ENCODE measurements at places on chromosomes 2 and 18.

DNA sequence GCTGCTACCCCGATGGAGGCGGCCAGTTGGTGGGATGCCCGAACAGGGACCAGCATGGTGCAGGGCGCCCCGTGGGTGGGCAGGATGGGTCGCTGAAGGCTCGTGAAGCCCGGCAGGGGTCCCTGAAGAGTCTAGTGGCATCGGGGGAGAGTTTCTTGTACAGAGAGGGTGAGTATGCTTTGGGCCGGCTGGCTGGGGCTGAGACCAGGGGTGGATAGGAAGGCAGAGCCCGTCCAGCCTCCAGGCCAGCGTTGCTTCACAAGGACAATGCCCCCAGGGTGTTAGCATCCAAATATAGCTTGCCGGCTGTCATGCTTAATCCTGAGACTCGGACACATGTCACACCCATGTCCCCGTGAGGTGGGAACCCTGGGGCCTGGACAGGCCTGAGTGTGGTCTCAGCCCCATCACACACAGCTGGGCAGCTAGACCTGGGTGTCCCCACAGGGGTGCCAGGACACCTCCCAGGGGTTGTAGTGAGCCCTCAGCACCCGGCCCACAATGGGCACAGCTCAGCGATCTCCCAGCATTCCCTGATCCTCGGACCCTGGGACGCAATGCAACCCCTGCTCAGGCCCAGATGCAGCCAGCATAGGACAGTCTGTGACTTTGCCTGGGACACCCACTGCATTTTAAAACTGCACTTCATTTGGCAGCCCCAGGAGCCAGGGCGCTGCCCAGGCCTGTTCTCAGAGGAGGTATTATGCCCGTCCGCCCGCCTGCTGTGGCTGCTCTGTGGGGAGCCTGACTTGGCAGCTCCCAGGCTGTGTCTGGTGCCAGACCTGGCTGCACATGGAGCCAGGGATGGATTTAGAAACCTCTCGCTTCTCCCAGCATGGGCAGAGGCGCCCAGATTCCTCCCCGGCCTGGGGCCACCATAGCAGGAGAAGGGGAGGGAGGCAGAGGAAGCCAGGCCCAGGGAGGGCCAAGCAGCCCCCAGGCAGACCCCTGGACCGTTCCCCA lies 36.4 kb downstream of the RAMP1 start:
- DNase-seq = no peak

DNA sequence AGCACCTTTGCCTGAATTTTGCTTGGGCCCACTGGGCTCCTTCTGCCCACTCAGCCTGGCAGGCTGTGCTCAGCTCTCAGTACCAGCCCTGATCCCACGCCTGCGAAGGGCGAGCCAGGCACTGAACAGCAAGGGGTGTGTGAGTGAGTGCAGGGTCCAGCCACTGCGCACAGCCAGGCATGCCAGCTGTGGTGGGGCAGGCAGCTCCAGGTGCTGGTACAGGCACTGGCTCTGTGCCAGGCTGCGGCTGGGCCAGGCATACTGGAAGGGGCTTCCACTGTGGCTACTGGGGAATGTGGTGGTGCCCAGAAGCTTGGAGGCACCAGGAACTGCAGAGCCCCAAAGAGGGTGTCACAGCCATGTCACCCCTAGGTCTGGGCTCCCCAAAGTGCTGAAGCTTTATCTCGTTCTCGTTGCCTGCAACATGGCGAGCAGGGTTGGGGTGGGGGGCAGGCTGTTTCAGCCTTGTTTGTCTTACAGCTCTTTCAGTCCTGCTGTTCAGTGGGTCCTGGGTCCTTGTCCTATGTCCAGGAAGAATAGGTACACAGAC lies 8.8 kb downstream of the DYSF start:
- no peak for DNase-seq

- DNase-seq = no peak
Observed at GRCh38 chr2:182650704-182651103, 65.4 kb upstream of the DNAJC10 start.

DNA sequence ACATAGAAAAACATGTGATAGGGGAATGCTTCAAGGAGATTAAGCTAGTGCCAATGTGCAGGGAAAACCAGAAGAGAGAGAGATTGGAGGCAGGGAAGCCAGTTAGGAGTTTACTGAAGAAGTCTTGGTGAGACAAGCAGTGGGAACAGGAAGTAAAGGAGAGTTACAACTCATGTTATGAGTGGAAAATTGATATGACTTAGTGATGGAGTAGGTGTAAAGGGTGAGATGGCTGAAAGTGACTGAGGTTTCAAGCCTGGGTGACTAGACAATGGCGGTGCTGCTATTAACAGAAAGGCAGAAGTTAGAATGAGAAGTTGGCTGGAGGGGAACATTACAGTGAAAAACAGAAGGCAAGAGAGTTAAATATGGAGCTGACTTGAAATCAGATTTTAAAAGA lies 16.5 kb downstream of the DOK1 start:
- DNase-seq = no peak

DNA sequence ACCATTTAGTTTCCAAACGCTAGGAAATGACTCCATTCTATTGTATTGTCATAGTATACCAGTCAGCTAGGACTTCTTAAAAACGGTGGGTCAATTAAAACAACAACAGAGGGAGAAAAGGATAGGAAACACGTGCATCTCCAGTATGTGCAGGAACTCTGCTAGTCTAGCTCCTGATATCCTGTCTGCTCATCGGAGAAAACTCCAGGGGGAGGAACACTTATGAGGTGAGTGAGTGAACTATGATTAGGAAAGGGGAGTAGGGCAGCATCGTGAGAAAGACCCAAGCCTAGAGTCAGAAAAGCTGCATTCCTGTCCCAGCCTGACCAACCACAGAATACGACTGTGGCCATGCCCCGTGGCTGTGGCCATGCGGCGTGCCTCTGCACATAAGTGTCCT lies 34.2 kb downstream of the DTNB start:
- no peak for DNase-seq

- DNase-seq = no peak
Observed at GRCh38 chr2:12169721-12170120, 423.3 kb downstream of the LPIN1 start.

- no peak for DNase-seq
Observed at GRCh38 chr2:24875272-24875671, 44.8 kb downstream of the ADCY3 start.

GRCh38 chr2:195388028-195388427 lies 269.0 kb upstream of the SLC39A10 start:
- DNase-seq = no peak

DNA sequence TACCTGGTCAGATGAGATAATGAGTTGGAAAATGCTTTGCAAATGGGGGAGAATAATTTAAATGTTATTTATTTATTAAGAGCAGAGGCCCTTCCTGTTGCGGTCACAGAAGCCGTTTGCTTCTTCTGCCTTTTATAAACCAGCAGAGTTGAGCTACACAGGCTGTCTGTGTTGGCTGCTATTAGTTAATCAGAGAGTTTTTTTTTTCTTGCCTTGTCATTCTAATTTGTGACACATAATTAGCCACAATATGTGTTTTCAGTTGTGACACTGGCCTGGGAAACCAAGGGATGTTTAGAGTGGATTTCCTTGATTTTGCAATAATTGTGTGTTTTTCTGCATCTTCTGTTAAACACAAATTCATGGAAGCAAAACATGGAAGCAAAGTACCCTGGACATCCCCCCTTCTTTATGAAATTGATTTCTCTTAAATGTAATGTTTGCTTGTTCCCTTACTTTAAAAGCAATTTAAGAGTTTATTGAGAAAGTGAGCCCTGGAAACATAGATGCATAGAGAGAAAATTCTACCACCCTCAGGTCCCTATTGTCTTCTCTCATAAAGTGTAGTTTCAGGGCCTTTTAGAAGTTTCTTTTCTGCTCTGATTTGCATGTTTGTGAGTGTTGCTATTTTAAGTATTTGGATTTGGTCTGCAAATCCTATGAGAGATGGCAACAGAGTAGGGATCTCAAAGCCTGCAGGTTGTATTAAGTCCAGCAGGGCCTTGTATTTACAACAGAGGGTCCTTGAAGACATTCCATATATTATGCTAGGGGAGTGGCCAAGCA lies 22.8 kb upstream of the IL37 start:
- DNase-seq = no peak

DNA sequence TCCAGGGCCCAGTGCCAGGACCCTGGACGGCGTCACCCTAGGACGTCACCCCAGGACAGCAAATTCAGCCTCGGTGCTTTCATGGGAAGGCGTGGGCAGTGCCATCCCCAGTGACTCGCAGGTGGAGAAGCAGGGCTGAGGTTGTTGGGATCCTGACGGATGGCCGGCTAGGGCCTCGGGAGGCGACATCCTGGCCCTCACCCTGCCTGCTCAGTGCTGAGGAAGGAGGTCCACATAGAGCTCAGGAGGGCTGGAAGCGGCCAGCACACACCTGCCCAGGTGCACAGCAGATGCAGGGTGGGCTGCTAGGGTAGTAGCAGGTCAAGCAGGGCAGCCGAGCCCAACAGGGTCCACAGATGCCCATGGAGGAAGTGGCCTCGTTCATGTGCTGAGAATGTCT lies 482.0 kb upstream of the SALL3 start:
- DNase-seq = no peak

GRCh38 chr2:207844648-207845047 lies 74.9 kb upstream of the FZD5 start:
- DNase-seq = no peak

DNA sequence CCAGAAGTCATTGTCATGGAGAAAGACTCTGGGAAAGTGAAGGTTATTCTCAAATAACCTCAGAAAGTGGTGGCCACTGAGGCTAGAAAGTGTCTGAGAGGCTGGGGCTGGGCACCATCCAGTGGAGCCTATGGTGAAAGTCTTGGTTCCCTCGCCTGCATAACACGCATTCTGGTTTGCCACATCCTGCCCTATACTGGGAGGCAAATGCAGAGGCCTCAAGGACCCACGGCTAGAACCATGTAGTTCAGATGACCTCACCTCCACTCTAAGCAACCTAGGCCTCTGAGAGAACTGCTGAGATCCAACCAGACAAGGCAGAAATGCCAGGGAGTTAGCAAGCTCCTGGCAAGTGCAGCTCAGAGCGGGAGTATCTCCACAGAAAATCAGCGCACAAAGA lies 5.1 kb downstream of the ITGB6 start:
- DNase-seq = no peak

DNA sequence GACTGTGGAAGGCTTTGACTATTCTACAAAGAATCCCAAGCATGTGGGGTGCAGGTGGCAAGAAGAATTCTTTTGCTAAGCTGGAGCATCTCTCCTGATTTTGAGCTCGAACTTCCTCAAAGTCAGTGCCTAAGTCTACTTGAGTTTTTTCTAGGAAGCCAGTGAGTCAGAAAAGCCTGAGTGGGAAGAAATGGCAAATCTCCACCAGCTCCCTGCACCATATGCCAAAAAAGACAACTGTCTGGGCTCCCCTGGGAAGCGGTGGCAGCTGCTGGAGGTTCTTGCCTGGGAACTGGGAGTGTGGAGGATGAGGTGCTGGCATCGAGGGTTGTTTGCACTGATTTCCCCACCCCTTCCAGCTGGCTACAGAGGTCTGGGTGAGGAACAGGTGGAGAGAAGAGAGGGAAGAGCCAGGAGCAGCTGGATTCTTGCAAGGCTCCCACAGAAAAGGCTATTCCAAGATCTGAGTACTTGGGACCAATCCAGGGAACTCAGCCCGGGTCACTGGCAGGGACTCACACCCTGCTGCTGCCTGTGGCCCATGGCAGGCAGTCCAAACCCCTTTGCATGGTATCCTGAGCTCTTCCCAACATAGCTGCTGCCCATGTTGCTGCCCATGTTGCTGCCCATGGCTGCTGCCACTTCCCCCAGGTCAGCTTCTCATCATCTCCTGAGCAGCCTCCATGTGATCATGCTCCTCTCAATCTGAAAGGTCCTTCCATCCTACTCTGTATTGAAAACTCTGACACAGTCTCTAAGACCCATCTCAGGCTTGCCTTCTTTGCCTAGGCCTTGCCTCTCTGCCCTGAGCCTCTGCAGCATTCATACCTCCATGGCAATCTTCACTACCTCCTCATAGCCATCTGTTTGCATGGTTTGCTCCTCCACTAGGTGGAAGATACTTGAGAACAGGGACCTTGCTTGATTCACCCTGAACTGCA lies 128.3 kb upstream of the SPATS2L start:
- no peak for DNase-seq

DNA sequence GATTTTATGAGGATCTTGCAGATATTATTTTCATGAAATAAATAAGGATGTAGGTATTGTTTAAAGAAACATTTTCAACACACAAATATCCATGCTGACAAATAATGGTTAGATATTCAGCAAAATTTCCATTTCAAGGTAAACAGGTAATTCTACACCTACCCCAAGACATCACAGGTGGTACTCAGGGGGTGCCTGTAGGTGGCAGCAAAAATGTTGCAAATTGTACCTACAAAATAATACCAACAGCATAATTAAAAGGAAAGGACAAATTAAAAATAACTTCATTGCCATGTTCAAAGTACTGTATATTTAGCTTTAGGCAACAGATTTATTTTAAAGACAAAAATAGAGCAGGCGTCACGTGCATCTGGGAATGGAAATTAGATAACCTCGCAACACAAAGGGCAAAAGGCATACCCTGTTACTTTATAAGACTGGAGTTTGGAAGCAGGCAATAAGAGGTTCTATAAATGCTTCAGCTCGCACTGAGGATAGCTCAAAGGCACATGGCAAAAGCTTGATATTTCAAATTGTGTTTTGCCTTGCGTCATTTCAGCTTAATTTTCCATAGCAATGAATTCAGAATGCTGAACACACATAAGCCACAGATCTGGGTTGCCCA lies 630.5 kb downstream of the TDRD15 start:
- no peak for DNase-seq

DNA sequence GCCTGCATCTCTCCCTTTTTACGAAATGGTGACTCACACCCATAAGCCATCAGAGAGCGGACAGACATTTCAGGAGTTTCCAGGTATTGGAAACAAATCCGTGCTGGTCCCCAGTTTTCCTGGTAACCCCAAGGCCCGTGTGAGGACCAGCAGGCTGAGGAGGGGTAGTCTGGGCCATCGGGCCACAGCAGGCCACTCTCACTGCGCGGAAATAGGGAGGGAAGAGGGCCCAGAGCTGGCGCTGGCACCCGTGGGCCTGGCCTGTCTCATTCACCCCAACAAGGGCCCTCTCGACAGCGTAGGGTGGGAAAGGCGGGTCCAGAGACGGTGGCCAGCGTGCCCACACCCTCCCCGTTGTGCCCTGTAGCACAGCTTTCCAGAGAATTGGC lies 13.7 kb upstream of the FAHD2A start:
- no peak for DNase-seq

DNA sequence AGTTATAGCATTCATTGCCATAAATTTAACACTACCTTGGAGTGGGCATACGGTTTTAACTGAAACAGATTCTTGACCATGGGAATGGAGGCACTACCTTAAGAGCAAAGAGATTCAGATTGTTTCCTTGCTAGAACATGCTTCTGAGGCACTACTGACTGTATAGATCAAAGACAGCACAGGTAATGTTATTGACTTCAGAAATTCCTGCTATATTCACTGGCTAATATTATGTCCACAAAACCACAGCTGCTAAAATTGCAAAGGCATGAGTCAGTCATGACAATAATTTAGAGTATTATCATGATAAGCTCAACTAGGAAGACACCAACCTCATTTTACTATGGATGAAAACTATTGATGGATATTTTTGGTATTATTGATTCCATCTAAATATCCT lies 39.4 kb downstream of the SLC8A1 start:
- no peak for DNase-seq

DNA sequence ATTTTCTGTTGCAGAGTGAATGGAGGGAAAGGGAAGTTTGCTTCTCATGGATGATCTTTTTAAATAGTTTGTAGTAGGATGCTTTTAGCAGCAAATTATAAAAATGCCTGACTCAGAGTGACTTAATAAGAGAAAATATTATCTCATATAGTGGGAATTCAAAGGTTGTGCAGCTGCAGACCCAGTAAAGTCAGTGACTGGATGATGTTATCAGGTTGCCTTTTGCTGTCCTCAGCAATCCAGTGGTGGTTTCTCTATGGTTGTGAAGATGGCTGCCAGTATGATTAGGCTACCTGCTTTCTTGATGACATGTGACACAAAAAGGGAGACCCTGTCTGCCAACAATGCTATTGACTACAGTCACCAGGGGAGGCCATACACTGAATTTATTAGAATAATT lies 184.8 kb downstream of the DIS3L2 start:
- no peak for DNase-seq

Measured in NT2/D1 (cell line).